T-helper 22 cell (primary cell): ENCODE measurements at places on chromosomes 7 and 10.

DNA sequence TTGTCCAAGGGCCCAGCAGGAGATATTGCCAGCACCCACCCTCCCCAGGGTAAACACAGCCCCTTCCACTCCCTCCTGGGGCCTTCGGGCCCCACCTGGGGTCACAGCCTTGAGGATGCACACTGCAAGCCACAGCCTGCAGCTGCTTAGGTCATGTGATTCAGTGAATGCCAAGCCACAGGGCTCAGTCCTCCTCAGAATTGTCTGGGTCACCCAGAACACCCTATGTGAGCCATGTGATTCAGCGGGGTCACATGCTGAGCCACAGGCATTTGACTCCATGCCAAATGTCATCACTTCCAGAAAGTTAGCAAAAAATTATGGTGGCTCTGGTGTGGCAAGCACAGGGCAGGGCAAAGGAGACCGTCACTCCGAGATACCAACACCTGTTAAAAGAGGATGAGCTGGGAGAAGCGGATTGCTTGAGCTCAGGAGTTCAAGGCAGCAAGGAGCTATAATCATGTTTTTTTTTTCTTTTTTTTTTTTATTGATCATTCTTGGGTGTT lies 17.2 kb upstream of the PSAP start:
- DNase-seq, result no peak

DNA sequence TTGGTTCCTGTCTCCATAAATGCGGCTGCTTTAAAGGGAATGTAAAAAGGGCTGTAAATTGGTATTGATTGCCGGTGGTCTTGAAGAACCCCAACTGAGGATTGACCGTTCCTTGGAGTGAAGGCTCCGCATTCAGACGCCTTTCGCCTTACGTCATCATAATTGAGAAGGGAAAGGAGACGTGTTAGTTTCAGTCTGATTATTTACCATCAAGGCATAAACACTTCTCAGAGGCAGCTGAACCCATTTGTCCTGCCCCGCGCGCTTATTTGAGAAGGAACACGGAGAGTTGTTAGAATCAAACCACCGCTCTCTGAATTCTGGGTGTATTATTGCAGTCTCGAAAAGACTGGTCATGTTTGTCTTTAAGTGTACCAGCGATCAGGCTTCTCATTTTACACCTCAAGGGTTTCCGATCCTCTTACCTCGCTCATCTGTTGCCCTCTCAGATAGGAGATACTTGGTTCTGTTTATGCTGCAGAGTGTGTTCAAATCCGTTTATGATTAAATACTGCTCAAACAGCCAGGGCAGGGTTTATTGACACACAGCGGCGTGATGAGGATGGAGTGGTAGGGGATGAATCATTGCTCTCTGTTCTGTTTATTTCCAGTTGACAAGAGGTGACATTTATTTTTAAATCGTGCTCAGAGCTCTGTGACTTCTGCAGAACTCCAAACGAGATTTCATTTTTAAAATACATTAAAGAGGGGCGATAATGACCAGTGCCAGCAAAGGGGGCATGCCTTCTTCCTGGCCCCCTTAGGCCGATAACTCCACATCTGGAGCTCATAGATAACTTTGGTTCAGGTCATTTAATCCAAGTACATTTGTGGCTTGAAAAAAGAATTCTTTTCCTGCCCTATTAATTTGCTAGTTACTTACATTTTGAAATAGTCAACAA lies 30.4 kb downstream of the FOXK1 start:
- DNase-seq, result no peak

GRCh38 chr10:116633216-116633600 lies 12.5 kb downstream of the PNLIPRP2 start:
- no peak for DNase-seq

- DNase-seq, result no peak
These were observed at the start of gene STEAP2 for GRCh38 chr7:90211391-90212148. STEAP2 (plus strand) TSS chr7:90211740; CDS start chr7:90225083, 13,343 bp downstream.

DNA sequence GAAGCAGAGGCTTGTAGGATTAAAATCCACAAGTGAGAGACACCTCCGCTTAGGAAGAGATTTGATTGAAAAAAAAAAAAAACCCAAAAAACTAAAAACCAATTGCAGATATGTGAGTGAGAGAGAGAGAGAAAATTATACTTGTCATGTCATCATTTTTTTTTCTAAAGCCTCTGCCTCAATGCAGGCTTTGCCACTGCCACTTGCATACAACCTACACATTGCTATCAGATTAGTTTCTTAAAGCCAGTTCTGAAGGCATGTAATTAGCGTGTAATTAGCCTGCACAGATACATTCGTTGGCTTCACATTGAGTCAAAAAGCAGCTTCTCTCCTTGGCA lies 86.1 kb upstream of the MTPN start:
- no peak for DNase-seq

- peak; percentile 66 for DNase-seq
These were observed 1.7 kb upstream of the GIMAP8 start for GRCh38 chr7:150448789-150449147.

GRCh38 chr7:123494193-123494796 lies 40.1 kb downstream of the IQUB start:
- DNase-seq, result no peak

- DNase-seq, result no peak
These were observed 167.1 kb downstream of the ELMO1 start for GRCh38 chr7:37281368-37282092.
